ENCODE measurements at places on chromosomes 6 and 20.

- no peak for DNase-seq
Measured at GRCh38 chr6:170189236-170189635, 101.6 kb downstream of the DLL1 start.

- DNase-seq, result no peak
Measured at GRCh38 chr6:168367285-168367751, 47.7 kb upstream of the DACT2 start.

- no peak for DNase-seq
Measured at GRCh38 chr6:110567957-110568696, 91.7 kb upstream of the SLC22A16 start.

DNA sequence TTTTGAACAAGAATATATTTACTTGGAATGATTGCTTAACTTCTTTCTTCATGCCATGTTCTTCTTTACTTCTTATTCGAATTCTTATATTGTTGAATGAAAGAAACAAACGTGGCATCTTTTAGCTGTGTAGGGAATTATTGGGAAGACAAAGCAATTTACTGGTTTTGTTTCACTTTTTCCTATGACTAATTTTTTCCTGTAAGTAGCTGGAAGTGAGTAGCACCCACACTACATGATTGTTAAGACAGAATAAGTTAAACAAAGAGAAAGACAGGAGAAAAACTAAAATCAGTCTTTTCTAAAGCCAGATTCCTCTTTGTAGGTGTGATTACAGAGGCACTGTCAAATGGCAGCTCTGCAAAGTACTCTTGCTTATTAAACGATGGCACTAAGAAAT, 593.4 kb downstream of the EYS start:
- DNase-seq, result no peak

Data from GM04503 (cell line).